ENCODE measurements at places on chromosomes 4 and X.

DNA sequence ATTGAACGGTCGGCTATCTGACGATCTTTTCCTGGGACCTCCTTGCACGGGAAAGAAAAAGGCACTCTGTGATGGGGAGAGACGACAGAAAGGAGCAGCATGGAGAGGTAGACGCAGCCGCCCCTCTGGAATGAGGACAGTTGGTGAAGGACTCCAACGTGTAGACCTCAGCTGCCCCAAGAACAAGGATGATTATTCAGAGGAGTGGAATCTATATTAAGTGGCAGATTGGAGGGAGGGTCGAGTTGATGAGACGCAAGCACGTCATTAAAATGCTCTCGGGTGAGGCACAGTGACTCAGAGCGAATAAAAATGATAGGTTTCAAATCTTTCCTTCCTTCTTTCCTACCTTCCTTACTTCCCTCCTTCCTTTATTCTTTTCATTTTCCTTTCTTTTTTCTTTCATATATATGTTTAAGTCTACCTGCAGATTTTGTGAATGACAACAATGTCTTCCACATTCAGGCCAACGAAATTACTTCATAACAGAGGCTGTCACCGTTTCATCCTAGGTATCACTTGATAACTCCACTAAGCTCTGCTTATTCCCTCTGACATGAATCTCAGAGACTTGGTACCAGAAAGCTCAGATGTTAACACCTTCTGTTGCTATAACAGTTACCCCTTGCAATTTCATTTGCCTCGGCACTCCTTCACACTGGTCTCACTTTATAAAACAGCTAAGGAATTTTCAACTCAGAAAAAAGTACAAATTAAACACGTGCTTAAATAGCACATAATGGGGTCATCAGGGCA lies 110.0 kb upstream of the PPARGC1A start:
- DNase-seq: no peak

DNA sequence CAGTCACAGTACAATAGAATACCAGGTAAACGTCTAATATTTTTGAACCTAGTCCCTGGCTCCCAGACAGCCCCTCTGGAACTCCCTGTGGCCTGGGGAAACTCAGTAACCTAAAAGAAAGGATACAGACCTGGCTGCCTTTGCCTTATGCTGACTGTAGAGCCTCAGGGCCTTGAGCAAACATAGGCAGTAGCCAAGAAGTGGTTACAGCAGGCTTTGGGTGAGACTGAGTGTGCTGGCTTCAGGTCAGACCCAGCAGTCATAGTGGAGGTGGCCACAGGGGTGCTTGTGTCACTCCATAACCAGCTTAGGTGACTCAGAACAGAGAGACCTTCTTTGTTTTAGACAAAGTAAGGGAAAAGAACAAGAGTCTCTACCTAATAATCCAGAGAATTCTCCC lies 141.8 kb upstream of the PRDX4 start:
- no peak for DNase-seq

DNA sequence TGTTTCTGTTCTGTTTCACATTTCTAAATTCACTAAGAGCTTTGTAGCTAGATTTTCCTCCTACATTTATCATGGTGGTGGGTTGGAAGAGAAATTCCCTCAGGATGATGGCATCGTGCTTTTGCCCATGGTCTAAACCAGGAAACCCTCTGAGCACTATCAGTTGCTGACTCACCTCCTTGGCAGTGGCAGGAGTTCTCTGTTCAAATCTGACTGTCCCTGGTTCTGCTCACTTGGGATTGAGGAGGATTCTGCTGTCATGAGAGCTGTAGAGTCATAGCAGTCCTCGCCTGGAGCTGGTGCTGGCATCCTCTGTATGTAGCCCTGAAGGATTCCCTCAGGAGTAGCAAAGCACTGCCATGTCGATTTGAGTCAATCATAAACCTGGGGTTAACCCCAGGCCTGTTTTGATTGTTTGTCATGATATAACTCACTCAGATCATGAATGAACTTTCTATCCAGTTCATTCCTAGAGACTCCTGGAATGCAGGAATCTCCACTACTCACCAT lies 9.4 kb downstream of the TEX13A start:
- DNase-seq: no peak

DNA sequence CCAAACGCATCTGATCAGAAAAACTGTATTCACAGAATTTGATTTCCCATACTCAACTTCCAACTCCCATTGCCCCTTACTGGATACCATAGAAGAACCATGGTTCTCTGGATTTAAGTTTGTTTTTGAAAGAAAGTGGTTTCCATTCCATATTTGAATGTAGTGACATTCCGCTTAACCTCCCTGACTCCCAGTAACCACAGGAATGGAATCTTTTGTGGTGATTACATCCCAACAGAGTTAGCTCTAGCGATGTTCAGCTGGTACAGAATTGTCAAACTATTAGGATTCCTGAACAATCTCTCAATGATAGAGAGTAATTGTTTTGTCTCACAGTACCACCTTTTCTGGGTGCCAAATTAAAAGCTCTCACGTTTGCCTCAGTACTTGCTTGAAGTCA lies 1.7 kb downstream of the NUDT10 start:
- no peak for DNase-seq

- DNase-seq: no peak
These were observed 146.4 kb upstream of the EOLA2 start for GRCh38 chrX:150084496-150085229.

- DNase-seq: no peak
These were observed 6.8 kb upstream of the IQSEC2 start for GRCh38 chrX:53288189-53288588.

DNA sequence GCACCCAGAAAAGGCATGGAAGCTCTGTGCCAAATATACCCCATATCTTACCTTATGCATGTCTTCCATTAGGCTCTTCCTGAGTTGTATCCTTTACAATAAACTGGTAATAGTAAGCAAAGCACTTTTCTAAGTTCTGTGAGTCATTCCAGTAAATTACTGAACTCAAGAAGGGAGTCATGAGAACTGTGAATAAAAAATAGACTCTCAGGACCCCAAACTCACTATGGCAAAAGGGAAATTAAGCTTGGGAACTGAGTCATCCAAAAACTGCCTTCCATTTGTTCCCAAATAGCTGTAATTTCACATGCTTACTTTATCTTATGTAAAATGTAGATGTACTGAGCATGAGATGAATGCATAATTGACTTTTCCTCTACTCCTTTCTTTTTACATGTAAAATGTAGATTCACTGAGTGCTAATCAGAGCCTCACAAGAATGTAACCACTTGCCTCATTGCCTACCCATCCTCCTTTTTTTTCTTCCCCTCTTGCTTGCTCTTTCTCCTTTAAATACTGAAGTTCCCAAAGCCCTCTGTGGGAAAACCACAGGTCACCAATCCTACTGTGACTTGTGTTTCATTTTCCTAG lies 8.1 kb downstream of the TCEAL3 start:
- DNase-seq: no peak

GRCh38 chrX:36973575-36973974 lies 34.6 kb upstream of the FAM47C start:
- no peak for DNase-seq

- no peak for DNase-seq
These were observed 114.3 kb downstream of the GABRB1 start for GRCh38 chr4:47145630-47146029.

- no peak for DNase-seq
These were observed 163.9 kb upstream of the ETNPPL start for GRCh38 chr4:108926781-108927180.

- DNase-seq: no peak
These were observed 3.9 kb downstream of the FABP2 start for GRCh38 chr4:119317990-119318389.

GRCh38 chr4:85565761-85566480 lies 91.0 kb downstream of the ARHGAP24 start:
- no peak for DNase-seq

DNA sequence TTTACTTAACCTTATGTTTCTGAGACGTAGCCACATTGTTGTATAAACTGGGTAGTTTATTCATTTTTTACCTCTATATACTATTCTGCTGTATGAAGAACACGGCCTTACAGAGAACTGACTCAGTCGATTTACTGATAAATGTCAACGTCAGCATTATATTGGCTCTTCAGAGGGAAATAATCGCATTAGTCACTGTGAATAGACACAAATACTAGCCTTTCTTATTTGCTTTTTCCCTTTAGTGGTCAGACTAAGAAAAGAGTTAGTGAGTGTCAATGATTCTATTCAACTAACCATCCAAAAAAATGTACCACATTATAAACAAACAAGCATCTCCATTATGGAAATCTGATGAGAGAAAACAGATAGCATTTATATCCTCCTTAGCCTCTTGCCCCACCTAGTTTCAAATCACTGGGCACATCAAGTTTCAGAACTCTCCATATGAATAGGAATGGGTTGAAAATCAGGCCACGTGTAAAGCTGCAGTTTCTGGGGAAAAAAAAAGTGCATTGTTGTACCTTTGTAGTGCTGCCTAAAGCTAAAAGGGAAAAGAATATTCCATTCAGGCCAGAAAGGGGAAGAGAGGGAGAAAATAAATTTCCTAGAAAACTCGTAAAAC lies 146.7 kb upstream of the VCX3A start:
- DNase-seq: no peak

- no peak for DNase-seq
These were observed 287.7 kb upstream of the PCDH18 start for GRCh38 chr4:137819964-137820383.

Measured in activated T-helper 1 cell treated with anti-CD3 and anti-CD28 coated beads, Interleukin-12 subunit alpha, Interleukin-12 subunit beta, Interleukin-2, Interleukin-4 antibody, amounts not matched to agents 30 ng/mL and 10 ng/mL and 1 ng/mL, durations not matched to agents 14 hours and 24 hours and 36 hours (primary cell).